ENCODE measurements at places on chromosomes 1 and 21. TPM values are rescaled to one million over a fixed set of nuclear protein-coding genes. Genes with fewer than 3 reads are reported as not detected.

GRCh38 chr1:93665015-93665414 is 16.6 kb downstream of the BCAR3 start:
- DNase-seq: no peak

DNA sequence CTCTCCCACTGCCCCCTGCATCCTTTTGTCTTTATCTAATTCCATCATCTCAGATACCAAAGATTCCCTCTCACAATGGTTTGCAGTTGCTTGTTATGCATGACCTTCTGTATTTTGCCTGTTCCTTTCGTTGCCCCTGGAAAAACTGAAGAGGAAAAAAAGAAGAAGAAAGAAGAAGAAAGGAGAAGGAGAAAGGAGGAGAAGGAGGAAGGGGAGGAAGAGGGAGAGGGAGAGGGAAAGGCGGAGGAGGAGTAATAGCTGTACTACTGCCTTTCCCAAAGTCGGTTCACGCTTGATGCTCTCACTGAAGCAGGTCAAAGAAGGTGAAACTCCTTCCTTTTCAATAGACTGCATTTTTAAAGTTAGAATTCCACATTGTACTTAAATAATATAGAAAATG is 513.8 kb downstream of the PTPRC start:
- DNase-seq: no peak

The CFAP74 gene
- 0.09 TPM for total RNA-seq

GRCh38 chr1:170664093-170664827 is at the start of gene PRRX1:
TSS of gene PRRX1 (plus strand) at chr1:170664131. CDS start at chr1:170664219, 88 bp downstream.
- no peak for DNase-seq

DNA sequence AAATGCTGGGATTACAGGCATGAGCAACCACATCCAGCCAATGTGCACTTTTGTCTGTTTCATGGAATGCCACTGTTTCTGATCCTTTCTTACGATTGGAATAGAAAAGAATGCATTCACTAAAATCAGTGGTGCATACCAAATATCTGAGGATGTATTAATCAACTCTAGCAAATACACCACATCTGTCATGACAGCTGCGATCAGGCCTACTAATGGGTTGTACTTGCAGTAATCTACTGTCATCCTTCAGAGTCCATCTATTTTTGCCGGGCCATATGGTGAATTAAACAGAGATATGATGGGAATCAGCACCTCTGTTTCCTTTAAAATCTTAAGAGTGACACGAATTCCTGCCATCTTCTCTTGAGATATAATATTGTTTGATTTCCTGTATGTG is 8.5 kb upstream of the USP1 start:
- no peak for DNase-seq

DNA sequence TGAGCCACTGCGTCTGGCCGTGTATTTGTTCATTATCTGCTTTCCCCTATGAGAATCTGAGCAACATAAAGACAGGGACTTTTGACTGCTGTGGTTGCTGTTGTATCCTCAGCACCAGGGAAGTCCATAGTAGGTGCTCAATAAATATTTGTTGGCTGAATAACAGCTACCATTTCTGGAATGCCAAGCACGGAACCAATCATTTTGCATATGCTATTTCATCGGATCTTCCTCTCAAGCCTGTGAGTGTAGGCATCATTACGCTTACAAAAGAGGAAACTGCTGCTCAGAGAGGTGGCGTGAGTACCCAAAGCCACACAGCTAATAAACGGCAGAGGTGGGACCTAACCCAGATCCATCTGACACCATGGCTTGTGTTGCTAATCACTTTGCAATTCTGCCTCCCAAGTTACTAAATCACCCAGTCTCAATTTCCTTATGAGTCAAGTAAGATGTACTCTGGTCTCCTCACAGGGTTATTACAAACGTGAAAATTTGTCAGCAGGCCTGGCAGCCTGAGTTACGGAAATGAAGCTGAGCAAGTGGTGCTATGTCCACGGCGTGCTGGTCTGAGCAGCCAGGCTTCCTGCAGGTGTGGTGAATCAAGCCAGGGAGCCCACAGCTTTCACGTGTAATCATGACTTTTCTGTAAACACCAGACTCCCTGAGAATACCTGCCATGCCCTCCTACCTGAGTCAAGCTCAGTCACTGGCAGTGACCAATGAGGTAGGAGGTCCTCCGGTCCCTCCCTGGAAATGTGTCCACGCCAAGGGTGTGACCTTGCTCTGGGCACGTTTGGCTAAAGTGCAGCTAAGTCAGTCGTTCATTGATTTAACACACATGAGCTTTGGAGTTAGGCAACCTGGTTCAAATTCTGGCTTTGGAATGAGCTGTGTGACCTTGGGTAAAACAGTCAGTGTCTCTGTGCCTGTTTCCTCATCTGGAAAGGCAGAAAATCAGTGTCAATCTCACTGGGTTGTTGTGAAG is 4.8 kb upstream of the RHCE start:
- DNase-seq: no peak

The RGS13 gene
- total RNA-seq: 0.22 TPM

DNA sequence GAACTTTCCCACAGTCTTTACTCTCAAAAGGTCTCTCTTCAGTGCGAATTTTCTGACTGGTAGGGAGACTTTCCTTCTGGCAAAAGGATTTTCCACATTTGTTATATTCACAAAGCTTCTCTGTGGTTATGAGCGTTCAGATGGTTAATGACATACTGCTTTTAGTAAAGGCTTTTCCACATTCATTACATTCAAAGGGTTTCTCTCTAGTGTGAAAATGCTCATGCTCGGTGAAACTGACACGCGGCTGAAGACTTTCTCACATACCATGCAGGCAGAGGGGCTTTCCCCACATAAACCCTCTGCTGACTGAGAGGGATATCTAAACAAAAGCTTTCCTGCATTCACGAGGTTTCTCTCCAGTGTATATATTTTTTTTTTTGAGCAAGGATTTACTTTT is 9.9 kb upstream of the KLF18 start:
- DNase-seq: no peak

The SPATA1 gene
- 3.4 TPM for total RNA-seq

The PLA2G5 gene
- total RNA-seq: 1.3 TPM

The CSMD2 gene
- total RNA-seq: 1.5 TPM

GRCh38 chr1:217181756-217182155 is 449.1 kb downstream of the GPATCH2 start:
- no peak for DNase-seq

DNA sequence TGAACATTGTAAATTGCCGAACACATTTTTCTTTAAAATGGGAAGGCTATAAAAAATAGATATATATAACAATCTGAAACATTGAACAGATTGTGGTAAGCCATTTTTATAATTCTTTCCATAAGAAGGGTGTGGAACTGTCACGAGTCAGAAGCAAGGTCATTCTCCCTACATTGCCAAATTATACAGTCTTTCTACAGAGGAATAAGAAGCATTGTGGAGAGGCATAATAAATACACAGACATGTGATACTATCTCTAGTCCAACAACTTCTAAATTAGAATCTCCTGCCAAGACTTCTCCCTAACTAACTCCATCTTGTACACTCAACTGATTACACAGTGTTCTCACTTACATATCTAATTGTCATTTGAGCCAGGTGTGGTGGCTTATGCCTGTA is 227.9 kb downstream of the CENPF start:
- no peak for DNase-seq

DNA sequence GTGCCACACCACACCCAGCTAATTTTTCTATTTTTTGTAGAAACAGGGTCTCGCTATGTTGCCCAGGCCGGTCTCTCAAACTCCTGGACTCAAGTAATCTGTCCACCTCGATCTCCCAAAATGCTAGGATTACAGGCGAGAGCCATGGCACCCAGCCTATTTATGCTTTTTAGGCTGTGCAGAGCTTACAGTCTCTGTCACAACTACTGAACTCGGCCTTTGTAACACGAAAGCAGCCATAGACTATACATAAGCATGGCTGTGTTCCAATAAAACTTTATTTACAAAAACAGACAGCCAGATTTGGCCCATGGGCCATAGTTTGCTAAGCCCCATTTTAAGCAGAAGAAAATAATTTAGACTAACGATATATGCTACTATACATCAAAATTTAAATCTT is 54.4 kb downstream of the NID1 start:
- no peak for DNase-seq

The PIAS3 gene
- total RNA-seq: 44.5 TPM

- no peak for DNase-seq
Measured at GRCh38 chr21:45262041-45262581, 25.6 kb downstream of the POFUT2 start.

GRCh38 chr1:117606649-117607430 is 992 bp downstream of the TENT5C start:
- no peak for DNase-seq

DNA sequence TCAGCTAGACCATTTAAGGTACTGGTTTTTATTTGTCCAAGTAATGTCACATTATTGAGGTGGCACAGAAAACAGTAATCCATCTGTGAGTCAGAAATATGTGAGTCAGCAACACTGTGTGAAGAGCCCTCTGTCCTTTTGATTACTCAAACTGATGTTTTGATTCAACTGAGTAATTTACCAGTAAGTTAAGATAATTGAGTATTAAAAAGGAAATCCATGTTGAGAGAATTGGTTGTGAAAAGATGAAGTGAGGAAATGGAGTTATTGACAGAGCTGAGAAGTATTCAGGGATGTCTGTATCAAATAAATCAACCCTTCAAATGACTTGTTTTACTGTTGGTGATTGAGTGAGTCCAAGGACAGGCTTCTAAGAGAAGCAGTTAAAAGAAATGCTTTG is 302.7 kb upstream of the SGIP1 start:
- no peak for DNase-seq

DNA sequence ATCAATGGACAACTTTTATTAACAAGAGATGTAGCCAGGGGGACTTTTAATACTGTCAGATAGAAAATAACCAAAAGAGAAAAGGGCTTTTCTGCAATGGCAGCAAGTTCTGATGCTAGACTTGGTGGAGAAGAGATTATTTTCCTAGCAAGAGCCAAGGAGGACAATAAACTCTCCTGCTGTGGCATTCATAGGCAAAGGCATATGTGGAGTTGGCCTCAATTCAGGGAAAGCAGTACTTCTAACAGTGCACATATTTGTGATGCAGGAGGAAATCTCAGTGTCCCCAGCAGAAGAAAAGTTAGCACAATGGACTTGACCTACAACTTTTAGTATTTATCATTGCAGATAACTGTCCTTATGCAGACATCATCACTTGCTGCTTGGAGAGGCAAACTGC is 75.1 kb upstream of the GRIK1 start:
- DNase-seq: no peak

- no peak for DNase-seq
Measured at GRCh38 chr21:34884346-34884929, 164.7 kb downstream of the RUNX1 start.

The RNF2 gene
- total RNA-seq: 21.1 TPM

DNA sequence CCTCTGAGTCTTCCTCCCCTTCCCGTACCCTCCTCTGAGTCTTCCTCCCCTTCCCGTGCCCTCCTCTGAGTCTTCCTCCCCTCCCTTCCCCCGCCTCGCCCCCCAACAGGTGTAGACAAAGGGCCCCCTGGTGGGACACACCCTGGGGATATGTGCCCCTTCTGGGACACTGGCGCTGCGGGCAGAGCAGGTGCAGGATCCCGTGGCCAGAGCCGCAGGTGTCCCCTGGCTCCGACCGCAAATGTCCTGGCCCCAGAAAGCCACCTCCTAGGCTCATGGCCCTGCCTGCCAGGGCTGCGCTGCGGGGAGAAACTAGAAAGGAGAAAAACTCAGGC is 51.5 kb upstream of the ARHGEF16 start:
- DNase-seq: no peak

DNA sequence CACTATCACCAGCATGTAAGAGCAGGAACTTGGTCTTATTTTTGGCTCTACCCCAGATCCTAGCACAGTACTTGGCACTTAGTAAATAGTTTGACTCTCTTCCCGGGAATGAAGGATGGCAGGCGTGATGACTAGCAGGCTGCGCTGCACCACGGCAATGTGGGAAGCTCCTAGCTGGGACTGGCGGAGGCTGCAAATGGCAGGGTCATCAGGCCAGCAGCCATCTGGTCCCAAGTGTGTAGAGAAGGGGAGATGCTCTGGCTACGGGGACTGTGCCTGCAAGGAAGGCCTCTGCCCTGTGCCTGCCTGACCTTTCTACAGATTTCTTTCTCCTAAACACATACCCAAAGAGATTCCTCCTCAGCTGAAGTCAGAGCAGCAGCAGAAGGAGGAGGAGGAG is 95.0 kb downstream of the KCND3 start:
- DNase-seq: no peak

The EPB41 gene
- 49.3 TPM for total RNA-seq

DNA sequence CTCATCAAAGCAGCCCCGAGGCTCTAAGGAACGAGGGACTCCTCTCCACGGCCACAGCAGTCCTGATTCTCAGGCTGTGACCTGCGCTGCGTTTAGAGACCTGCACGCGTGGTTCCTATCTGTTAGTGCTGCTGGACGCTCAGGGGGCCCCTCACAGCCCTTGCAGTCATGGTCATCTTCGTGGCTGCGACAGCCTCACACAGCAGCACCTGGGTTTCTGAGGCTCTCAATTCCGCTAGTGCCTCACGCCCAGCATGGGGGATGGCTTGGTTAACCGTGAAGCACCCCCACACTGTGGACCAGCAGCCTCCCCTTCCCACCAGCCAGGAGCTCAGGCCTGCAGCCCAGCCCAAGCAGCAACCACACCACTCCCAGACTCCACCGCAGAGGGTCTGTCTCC is 7.8 kb downstream of the MORN1 start:
- peak; percentile 52 for DNase-seq

The BSND gene
- not detected for total RNA-seq

GRCh38 chr1:167065471-167065870 is 24.7 kb downstream of the GPA33 start:
- DNase-seq: no peak

DNA sequence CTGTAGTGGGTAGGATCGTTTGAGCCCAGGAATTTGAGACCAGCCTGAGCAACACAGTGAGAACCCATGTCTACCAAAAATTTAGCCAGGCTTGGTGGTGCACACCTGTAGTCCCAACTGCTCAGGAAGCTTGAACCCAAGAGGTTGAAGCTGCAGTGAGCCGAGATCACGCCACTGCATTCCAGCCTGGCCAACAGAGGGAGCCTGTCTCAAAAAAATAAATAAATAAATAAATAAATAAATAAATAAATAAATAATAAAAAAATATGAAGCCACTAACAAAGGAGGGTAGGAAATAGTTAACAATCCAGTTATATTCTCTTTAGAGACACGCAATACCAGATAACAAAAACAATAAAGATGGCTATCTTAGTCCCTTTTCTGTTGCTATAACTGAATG is 11.9 kb upstream of the CBR3 start:
- no peak for DNase-seq

The KCNA3 gene
- total RNA-seq: 0.85 TPM

The RNU1-3 gene
- 13,769 TPM for total RNA-seq

The IPP gene
- total RNA-seq: 25.0 TPM

GRCh38 chr1:212525479-212526110 is 83.0 kb upstream of the ATF3 start:
- no peak for DNase-seq

The GSTM1 gene
- 91.5 TPM for total RNA-seq
